ENCODE measurements at places on chromosomes 2 and 18. TPM values are rescaled to one million over a fixed set of nuclear protein-coding genes. Genes with fewer than 3 reads are reported as not detected.

KIAA2012 gene
- total RNA-seq, result not detected

UGT1A5 gene
- total RNA-seq, result 0.34 TPM

PROC gene
- total RNA-seq, result not detected

NEB gene
- total RNA-seq, result 0.48 TPM

DNA sequence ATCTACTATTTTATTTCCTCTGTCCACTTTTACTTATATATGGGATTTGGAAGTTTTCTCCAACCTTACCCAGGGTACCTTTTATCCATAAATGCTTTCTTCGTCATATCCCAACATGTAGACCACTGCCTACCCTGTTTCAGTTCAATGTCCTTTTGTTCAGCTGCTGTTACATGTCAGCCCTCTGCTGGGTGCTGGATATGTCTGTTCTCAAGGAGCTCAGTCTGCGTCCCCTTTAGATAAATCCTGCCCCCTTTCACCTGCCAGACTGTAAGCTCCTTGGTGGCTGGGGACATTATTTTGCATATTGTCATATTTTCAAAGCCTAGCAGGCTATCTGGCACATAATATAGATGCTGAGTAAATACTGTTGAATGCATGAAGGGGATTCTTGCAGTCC, 53.2 kb downstream of the NEMP2 start:
- DNase-seq, result no peak

GRCh38 chr2:71806432-71806831, 341.2 kb downstream of the CYP26B1 start:
- DNase-seq, result no peak

DNA sequence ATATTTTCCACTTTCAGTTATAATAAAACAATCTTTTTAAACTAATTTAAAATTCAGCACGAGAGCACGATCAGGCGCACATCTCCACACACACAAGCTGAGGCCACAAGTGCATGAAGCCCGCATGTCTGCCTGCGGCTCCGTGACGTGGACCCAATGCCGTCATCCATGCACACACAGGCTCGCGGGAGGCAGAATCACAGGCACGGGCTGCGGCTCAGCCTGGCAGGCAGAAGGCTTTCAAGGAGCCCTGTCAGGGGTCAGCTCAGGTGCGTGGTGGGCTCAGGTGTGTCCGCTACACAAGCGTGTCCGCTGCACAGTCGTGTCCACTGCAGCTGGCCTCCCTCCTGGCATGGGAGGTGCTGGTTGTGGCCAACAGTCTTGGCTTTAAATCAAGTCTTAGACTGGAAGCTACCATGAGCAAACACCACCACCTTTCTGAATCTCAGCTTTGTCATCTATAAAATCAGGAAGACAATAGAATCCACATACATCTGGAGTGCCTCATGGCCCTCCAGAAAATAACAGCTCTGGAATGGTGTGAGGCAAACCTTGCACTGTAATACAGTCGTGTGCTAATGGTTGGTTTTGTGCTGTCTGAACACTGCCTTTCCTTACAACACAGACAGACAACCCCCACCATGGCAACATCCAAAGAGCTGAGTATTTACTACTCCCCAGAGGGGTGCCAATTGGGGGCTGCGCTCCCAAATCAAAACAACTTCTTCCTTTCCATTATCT, 210.1 kb downstream of the NDUFA10 start:
- DNase-seq, result no peak

DNA sequence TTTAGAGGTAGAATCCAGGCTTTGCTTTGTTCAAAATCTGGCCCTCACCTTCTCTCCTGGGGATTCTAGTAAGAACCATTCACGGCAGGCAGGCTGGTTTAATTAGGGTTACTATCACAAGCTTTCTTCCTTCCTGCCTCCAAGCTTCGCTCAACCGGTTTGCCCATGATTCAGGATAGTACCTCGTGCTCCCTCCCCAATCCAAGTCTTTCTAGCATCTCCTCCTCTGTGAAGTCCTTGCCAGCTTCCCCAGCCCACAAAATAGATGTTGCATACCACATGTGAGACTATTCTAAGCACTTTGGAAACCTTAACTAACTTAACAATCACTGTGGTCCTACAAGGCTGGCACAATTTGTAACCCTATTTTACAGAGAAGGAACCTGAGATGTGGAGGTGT, 135.1 kb downstream of the SOCS6 start:
- DNase-seq, result no peak

DNA sequence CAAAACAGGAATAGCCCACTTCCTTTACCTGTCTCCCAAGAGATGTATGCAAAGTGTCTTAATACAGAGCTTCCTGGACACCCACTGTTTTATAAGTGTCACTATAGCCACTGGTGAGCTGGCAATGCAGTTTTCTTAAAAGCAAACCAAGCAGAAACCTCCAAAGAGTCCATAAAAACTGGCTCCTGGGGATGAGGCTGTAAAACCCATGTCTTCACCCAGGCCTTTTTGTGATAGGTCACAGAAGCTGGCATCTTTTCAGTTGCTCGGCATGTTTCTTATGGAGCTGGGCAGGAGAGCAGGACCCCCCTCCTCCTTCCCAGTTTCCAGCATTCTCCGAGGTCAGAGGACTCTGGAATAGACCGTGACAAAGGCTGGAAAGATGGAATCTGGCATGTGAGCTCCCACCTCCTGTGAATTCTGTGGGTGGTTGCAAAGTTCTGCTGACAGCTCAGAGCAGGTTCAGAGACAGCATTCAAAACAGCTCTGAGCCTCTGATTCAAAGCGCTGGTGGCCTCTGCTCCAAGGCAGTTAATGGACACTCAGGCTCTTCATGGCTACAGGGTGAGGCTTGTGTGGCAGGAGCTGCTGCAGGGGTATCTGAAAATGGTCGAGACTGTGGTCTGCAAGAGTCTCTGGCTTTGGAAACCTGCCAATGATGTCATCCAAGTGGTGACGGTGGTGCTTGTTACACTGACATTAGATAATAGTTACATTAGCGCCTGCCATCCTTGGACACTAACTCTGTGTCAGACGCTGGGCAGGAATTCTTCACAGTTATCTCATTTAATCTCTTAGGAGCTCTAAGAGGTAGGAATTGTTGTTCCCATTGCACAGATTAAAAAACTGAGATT, 283.4 kb downstream of the CLIP4 start:
- peak; percentile 65 for DNase-seq

GRCh38 chr2:67215214-67216055, 181.7 kb upstream of the ETAA1 start:
- DNase-seq, result peak; percentile 73

- no peak for DNase-seq
Measured at GRCh38 chr2:239179851-239180371, 220.9 kb downstream of the HDAC4 start.

- DNase-seq, result no peak
Measured at GRCh38 chr2:216724190-216724589, 28.8 kb upstream of the IGFBP5 start.

Data from Daoy (cell line).